ENCODE measurements at places on chromosomes 6 and 20.

DNA sequence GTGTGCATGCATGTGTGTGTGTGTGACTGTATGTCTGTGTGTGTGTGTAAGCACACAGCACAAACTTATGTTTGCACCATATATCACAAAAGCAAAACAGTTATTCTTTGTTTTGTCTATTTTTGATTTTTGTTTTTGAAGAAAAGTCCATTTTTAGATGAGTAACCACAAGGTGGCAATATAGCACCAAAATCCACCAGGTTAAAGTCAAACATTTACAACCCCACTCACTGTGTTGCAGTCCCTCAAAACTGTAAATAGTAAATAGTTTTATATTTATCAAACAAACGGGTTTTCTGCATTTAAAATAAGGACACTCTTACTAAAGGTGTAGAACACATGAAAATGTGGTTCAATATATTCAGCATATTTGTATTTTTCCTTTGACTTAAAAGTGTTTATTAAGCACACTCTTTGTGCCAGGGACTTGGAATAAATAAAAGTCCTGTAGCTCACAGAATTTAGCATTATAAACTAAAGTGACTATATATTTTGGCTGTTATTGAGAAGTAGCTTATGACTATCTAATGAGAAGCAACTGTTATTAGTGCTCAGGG lies 118.5 kb downstream of the GFRAL start:
- no peak for DNase-seq

- DNase-seq: no peak
These were observed 99.8 kb downstream of the OPRM1 start for GRCh38 chr6:154138793-154139192.

GRCh38 chr6:43671801-43672690 lies 15.5 kb downstream of the MRPS18A start:
- DNase-seq: no peak

DNA sequence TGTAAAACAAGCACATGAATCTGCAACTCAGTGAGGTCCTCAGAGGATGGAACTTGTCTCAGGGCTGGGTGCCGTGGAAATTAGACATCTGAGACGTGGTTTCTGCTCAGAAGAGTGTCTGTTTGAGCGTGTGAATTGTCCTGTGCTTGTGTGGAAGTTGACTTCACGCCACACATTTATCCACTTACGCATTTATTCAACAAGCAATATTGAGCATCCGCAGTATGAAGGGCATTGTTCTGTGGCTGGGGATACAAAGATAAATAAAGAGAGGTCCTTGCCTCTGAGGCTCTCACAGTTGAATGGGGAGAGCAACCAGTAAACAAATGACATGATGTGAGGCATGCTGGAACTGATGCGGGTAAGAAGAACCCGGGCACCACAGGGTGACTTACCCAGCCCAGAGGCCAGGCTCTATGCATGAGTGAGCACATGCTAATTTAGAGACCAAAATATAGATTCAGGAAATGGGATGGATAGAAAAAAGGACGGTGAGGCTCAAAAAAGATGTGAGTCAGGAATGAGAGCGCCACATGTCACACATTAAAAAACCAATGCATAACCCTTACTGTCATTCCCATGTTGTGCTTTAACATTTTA lies 60.4 kb downstream of the SOBP start:
- DNase-seq: no peak

DNA sequence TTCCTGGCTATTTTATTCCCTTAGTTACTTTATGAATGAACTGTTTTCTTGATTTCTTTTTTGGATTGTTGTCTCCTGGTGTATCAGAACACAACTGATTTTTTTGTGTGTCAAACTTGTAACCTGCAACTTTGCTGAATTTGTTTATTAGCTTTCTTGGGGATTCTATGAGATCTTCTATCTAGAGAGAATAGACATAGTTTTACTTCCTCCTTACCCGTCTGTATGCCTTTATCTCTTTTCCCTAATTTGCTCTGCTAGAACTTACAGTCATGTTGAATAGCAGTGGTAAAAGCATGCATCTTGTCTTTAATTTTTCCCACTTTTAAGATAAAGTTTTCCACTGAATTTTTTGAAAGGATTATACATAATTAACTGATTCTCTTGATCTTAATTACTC lies 13.2 kb downstream of the RNF146 start:
- no peak for DNase-seq

- DNase-seq: no peak
These were observed 16.8 kb upstream of the ARMC12 start for GRCh38 chr6:35719830-35720733.
